ENCODE measurements at places on chromosomes 2 and 18.

- DNase-seq, result no peak
Observed at GRCh38 chr18:49071317-49071716, 120.6 kb upstream of the SMAD7 start.

GRCh38 chr2:45370369-45370768 lies 240.7 kb downstream of the SRBD1 start:
- DNase-seq, result no peak

DNA sequence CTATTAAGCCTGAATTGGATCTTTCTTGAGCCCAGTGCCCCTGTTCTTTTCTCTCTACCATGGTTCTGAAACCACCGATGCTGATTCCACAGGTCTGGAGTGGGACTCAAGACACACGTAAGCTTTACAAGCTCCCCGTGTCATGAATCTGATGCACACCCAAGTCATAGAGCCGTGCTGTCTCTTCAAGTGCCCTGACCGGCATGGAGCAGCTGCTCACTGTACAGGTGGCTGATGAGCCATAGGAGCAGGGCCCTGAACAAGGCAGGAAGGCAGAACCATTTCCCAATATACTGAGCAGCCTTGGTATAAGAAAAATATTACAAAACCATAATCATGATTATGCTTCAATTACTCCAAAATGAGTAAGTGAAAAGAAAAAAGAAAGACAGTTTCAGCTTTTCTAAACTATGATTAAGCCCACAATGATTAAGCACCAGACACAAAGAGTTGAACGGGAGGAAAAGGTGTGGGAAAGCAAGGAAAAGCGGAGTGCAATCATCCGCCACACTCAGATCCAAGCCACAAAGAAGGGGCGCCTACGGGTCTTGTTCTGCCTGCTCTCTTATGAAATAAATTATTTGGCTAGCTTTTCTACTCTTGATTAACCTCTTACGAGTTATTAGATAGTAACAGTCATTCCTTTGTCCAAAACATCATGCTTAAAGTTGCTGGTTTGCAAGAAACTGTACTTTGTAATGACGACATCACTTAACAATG lies 41.7 kb downstream of the NOL10 start:
- no peak for DNase-seq

DNA sequence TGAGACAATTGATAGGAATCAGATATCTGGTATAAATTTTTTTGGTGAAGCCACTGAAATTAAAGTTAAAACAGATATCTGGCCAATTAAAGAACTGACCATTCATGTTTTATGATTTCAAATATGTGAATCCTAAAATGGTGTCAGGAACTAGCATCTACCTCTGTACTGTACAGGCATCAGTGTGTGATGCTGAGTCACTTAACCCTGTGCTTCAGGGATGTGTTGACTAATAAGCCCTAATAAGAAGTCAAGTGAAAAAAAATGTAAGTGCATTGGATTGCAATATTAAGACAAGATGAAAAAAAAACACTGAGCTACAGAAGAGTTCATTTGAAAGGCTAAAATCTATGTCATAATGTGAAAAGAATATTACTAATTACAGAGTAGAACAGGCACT lies 9.1 kb upstream of the UNC80 start:
- DNase-seq, result no peak

GRCh38 chr2:9638532-9638931 lies 7.7 kb upstream of the YWHAQ start:
- DNase-seq, result no peak

GRCh38 chr2:237171396-237171795 lies 85.7 kb downstream of the COPS8 start:
- DNase-seq, result no peak

DNA sequence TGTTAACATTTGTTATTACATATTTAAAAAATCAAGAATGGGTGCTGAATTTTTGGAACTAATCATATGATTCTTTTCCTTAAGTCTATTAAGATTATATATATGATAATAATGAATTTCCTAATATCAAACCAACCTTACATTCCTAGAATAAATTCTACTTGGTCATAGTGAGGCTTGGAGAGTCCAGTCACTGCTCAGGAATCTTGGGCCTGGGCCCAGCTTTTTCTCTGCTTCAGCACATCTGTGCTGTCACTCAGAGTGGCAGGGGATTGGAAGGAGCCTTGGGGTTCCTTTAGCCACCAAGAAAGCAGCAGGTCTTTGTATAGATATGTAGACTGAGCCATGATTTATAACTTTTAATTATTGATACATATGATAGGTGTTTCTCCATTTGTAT lies 19.9 kb upstream of the ZAP70 start:
- DNase-seq, result no peak

- DNase-seq, result no peak
Observed at GRCh38 chr2:70785137-70785911, 5.1 kb downstream of the FIGLA start.

DNA sequence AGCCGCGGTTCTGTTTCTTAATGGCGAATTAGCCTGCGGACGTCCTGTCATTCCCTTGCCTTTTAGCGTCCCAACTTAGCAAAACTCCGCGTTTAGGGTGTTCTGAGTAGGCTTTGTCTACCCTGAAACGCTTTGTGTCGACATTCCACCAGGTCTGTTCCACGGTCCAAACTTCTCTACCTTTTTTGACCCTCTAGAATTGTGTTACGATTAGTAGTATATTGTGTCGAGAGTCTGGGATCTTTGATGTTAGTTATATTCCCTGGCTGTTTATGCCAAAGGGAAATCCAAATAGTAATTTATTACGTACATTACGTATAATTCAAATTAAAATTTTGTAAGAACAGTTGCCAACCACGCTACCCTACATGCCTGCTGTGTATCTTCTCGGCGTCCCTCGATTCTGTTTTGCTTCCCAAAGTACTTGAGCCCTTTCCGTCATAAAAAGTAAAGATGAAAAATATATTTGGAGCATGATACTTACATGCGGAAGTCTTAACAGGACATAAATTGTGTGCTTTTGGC lies 495 bp upstream of the TTC32 start:
- DNase-seq, result no peak

DNA sequence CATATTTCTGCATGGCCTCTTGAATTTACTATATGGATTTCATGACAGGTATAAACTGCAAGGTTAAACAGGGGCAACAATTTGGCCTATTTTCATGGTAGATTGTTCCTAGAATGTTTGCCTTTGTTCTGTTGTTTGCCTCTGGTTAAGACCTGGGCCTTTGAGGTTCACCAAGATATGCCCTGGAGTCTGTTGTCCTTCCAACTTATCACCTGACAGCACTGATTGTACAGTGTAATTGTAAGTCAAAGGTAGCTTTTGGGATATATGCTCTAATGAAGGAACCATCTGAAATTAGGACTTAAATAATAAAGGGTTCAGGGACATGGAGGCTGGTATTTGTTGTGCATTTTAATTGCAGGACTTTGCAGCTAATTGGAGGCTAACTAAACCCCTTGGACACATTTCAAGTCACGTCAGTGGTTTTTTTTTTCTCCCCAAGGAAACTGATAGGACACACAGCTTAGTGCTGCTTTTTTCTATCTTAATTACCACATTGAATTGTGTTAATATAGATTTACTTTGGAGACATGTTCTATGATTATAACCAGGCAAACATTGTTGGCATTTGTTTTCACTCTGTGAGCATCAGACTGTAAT lies 771.2 kb upstream of the LINC00305 start:
- DNase-seq, result no peak

- DNase-seq, result no peak
Observed at GRCh38 chr2:220528180-220528675, 900.8 kb downstream of the SLC4A3 start.

DNA sequence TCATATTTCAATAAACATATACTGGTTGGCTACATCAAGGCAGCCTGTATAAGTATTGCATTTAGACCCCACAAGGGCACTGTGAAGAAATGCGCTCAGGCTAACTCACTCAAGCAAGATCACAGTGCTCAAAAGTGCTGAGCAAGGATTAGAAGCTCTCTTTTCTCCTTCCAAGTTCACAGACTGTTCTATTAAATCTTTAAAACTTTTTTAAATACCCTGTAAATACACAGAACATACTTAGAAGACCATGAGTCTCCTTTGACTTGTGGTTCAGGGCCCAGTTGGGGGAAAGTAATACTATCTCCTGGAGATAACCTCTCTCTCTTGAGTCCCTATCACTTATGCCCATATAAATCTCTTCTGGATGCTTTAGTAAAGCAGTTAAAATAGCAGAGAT lies 152.9 kb downstream of the SP3 start:
- no peak for DNase-seq

DNA sequence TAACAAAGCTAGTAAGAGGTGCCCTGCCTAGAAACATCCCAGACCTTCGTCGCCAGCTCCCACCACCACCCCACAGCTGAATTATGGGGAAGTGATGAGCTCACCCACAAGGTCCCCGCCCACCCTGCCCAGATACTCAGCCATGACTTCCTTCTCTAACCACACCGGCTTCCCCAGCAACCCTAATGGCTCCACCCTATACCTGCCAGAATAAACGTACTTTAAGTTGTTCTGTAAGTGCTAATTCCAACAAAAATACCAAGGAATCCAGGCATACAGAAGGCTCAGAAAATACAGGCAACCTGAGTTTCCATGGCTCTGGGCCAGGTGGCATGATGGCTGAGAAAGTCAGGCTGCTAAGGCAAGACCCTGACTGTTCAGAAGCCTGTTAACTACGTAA lies 39.1 kb downstream of the TMEM163 start:
- no peak for DNase-seq

GRCh38 chr2:159266554-159266953 lies 19.9 kb downstream of the WDSUB1 start:
- DNase-seq, result no peak
